Left colon (tissue), 2 donors: ENCODE measurements at places on chromosomes 16 and 17. TPM values are rescaled to one million over a fixed set of nuclear protein-coding genes. Genes with fewer than 3 reads are reported as not detected.
A peak's percentile ranks its signal among the peaks of the same experiment; 100 is the strongest.

The C17orf113 gene
- total RNA-seq, result 2.5 TPM

The KRT31 gene
- not detected for total RNA-seq

DNA sequence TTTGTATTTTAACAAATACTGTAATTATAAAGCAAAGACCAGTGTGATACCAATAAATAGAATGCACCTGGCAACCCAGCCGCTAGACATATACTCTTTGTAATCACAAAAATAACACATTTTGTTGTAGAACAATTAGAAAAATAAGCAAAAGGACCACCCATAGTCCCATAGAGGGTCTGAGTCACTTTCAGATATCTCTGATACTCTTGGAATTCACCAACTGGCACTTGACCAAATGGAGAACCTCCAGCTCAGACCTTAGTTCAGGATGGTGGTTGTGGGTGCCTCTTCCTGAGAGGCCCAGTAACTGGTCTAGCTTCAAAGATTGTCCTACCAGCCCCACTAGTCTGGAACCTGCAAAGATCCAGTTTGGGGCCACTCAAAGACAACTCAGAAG is 789 bp upstream of the TERF2 start:
- DNase-seq, result no peak

DNA sequence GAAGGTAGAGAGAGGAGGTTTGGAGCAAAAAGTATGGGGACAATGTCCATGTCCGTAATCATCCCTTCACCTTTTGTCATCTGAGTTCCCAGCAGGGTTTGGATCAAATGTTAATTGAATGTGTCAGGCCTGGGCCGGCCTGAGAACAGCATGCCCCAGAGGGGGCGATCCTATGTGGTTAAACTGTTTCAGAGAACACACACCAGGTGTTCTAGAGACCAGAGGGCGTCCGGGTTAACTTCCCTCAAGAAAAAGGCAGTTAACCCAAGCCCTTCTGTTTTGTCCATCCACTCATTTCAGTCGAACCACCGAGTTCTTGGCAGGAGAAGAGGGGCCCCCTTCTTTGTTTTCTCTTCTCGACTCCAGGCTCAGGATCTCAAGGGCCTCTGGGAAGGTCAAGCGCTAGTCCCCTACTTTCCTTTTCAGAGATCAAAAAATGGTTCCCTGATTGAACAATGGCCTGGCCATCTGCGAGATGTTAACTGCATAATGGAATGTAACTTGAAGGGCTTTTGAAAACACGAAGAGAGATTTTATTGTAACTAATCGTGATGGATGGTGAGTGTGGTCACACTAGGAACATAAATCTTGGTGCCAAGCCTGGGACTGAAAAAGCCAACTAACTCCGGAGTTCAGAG is 142.5 kb downstream of the IRX3 start:
- DNase-seq, result no peak

DNA sequence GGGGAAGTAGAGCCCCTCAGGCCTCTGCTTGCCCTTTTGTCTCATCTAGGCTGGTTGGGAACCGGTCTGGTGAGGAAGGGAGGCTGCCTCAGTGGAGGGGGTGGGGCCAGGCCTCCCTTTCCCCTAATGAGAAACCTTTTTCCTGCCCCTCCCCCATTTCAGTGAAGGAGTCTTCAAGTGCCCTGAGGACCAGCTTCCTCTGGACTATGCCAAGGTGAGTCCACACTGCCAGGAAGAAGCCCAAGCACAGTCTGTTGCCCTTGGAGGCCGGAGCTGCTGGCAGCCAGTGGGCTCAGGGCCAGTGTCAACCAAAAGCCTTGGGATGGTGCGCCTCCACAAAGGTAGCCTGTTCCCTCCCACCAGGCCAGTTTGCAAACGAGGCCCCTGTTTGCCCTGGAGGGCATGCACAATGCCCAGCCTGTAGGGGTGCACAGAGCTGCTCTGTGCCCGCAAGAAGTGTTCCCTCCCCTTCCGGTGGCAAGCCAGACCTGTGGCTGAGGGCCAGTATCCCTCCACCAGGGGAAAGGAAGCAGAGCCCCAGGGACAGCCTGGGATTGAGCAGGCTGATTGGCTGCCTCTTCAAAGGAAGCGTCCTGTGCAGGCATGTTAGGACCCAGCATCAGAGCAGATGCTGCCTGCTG is 3.4 kb downstream of the TRAF4 start:
- peak; percentile 74 for DNase-seq
